ENCODE measurements at places on chromosomes 5 and 9. TPM values are rescaled to one million over a fixed set of nuclear protein-coding genes. Genes with fewer than 3 reads are reported as not detected.

ADRB2 gene
- total RNA-seq, result 3.4 TPM

LCP2 gene
- 38.4 TPM for total RNA-seq

PCDHB9 gene
- total RNA-seq, result 2.1 TPM

PCDHAC2 gene
- 33.4 TPM for total RNA-seq

SLC34A1 gene
- 0.06 TPM for total RNA-seq

PCDHA1 gene
- 0.06 TPM for total RNA-seq

CDH9 gene
- not detected for total RNA-seq

PPP2CA gene
- 108 TPM for total RNA-seq

TIFAB gene
- 0.23 TPM for total RNA-seq

PRSS3 gene
- 61.2 TPM for total RNA-seq

TPPP gene
- 9.9 TPM for total RNA-seq

WWC1 gene
- total RNA-seq, result 58.4 TPM

ANXA2R gene
- total RNA-seq, result 2.8 TPM

EXOSC2 gene
- 19.0 TPM for total RNA-seq

IFNK gene
- not detected for total RNA-seq

OR1Q1 gene
- not detected for total RNA-seq

PTBP3 gene
- total RNA-seq, result 65.2 TPM

ZNF462 gene
- total RNA-seq, result 37.1 TPM

PITX1 gene
- 7.3 TPM for total RNA-seq

Measured in mucosa of gallbladder (tissue), 1 donor.